ENCODE measurements at places on chromosomes 3 and 15.

DNA sequence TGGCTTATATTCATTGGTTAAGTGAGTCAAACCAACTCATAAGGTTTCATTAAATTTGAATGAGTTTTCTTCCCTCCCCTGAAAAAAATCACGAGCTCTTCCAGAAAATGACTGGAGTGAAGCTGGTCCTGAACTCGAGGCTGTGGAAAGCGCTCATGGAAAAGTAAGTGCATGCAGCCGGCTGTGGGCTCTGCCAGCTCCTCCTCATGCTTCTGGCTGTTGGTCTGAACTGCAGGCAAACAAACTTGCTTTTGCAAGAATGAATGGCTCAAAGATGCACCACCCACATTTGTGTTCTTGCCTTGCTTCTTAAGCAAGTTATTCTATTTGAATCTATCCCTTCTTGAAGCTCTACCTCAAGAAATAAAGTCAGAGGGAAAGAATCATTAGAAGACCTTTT lies 6.2 kb downstream of the ETV5 start:
- no peak for DNase-seq

GRCh38 chr3:127808197-127808596 lies 14.1 kb downstream of the MGLL start:
- no peak for DNase-seq

- no peak for DNase-seq
Observed at GRCh38 chr3:13009946-13010315, 63.3 kb downstream of the IQSEC1 start.

- no peak for DNase-seq
Observed at GRCh38 chr15:71494563-71495397, 315.6 kb upstream of the NR2E3 start.

GRCh38 chr3:191435981-191436380 lies 25.0 kb upstream of the PYDC2 start:
- no peak for DNase-seq

GRCh38 chr3:27680517-27681246 lies 41.4 kb downstream of the EOMES start:
- no peak for DNase-seq

DNA sequence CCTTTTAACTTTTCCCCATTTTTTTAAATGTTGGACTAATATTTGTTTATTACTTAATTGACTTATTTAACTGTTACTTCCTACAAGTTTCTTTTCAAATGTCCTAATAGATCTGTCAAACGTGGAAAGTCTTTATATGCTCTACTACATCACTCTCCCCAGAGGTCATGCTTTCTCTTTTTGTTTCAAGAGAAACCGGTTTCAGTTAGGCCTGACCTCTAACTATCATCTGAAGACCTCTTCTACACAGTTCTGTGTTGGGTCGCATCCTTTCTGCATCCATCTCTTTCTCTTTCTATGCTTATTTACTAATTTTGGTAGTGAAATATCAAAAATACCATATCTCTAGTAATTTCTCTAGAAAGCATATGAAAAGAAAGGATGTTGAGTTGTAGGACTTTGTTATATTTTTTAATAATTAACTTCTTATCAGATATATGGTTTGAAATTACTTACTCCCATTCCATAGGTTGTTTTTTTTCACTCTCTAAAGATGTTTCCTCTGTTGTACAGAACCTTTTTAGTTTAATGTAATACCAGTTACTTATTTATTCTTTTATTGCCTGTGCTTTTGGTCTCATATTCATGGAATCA lies 781.2 kb upstream of the ARPP21 start:
- DNase-seq: no peak

DNA sequence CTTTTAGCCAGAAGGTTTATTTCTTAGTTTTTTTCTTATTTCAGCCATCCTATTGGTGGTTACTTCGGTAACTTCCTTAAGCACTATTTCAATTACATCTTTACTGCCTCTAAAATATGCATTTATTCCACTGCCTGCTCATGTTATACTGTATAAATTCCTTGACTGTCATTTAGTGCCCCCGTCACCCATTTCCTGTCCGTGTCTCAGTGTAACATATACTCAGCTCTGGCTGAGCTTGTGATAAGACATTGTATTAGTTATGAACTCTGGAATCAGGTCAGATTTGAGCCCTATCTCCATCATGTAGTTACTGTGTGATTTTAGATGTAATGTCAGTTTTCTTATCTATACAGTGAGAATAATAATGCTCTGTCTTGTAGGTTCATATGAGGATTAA lies 24.2 kb downstream of the PIAS1 start:
- DNase-seq: no peak

- DNase-seq: no peak
Observed at GRCh38 chr3:107796791-107797190, 274.0 kb downstream of the BBX start.

GRCh38 chr15:38876621-38877020 lies 312.0 kb upstream of the RASGRP1 start:
- DNase-seq: no peak

GRCh38 chr3:122930063-122930997 lies 97.2 kb downstream of the SEMA5B start:
- no peak for DNase-seq

DNA sequence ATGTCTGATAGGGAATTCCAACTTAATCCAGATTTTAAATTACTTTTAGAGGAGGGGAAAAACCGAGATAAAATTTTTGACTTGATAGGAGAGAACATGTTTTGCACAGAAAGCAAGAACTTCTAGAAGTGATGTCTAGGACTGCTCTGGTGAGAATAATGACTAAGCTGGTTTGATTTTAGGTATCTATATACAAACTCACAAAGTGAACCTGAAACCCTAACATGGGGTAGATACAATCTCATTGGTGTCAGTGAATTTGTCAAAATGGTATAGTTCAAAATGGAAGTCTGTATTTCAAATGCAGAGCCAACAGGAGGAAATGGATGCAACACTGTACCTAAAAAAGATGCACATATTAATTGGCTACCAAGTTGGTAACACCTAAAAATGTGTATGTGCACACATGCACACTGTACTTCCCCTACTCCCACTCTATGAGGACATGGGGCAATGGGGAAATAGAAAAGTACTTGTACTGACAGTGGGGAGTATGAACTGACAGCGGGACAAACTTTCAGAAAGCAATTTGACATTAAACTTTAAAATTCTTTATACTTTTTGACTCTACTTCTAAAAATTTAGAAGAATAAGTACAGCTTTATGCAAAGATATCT lies 53.0 kb downstream of the NR1I2 start:
- no peak for DNase-seq

DNA sequence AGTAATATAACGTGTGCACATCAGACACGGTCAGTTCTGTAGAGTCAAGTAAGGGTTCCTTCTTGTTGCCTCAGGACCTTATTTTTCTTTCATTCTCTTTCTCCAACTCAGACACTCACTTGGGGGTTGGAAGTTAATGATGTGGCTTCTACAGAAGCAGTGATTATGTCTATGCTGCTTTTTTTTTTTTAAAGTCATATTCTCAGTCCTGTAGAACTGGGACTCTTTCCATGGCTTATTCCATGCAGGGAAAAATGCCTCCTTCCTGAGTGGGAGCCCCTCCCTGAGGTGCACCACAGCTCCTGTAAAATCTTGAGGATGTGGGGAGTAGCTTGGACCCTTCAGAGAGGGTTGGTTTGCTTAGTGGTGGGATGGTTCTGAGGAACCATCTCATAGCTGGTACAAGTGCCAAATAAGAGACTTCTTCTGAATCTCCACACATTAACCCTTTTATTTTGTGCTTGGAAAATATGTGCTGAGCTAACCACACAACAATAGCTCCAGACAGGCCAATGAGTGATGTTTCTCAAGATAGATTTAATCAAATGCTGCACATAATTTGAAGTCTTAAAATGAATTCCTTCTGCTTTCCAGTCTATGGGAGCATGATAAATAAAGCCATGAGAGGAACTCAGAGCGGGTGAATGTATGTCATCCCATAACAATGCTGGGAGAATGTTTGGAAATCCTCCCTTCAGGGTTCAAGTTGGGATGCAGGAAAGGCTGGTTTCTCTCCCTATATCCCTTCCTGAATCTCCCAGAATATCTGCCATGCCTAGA lies 23.3 kb upstream of the FSTL1 start:
- DNase-seq: no peak

DNA sequence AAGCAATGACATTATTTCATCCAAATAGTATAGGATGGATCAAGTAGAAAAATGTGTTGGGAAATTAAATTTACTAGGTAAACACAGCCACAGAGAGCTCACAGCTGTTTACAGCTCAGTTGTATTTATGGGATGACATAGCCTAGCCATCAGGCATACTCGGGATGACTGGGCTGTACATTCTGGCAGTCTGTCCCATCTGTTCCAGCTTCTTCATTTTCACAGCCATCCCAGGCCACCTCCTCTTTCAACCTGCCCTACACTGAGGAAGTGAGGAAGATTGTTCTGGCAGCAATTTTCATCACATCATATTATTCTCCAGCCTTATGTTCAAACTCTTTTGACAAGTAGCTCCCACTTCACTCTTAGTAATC lies 98.4 kb upstream of the PFN2 start:
- no peak for DNase-seq

DNA sequence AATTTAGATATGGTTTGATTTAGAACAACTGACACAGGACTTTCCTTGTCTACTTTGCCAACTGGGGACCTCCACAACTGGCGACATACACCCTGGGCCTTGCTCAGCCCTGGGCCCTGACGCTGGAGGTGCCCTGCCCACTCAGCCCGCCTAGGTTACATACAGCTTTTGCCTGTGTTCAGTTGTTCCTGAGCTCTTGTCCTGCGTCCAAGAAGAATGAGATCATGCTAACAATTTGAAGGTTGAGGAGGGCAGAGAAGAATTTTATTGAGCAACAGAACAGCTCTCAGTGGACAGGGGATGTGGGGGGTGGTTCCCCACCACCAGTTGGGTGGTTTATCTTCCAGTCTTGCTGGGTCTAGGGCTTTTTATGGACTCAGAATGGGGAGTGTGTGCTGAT lies 67.9 kb downstream of the IQCH start:
- no peak for DNase-seq

- DNase-seq: no peak
Observed at GRCh38 chr3:146968204-146968651, 363.1 kb upstream of the PLSCR5 start.

GRCh38 chr3:187518616-187519015 lies 150.4 kb downstream of the RTP4 start:
- DNase-seq: no peak

DNA sequence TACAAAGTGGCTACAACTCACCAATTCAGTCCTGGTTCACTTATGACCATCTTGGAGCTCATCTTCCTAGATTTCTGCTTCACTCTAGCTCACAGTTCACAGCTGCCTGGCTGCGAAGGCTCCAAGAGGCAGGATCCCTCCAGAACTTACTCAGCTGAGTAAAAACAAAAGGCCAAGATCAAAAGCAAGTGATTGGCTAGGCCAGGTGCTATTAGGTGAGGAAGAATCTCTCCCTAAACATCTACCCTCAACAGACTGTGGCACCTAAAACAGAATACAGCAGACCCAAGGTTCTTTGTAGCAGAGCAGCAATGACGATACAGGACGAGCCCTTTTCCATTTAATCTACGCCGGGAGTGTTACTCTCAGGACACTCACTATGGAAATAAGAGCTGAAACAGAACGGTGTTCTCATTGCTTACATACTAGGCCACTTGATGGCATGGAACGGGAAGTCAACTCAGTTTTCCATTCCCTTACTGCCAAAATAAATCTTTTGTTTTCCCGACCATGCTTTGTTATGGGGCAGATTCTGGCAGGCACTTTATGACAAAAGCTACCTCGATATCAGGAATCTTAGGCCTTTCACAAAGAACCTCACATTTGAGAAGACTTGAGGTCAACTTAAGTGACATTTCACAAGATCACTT lies 901 bp downstream of the ICE2 start:
- no peak for DNase-seq

GRCh38 chr3:79551997-79552396 lies 215.8 kb downstream of the ROBO1 start:
- no peak for DNase-seq

DNA sequence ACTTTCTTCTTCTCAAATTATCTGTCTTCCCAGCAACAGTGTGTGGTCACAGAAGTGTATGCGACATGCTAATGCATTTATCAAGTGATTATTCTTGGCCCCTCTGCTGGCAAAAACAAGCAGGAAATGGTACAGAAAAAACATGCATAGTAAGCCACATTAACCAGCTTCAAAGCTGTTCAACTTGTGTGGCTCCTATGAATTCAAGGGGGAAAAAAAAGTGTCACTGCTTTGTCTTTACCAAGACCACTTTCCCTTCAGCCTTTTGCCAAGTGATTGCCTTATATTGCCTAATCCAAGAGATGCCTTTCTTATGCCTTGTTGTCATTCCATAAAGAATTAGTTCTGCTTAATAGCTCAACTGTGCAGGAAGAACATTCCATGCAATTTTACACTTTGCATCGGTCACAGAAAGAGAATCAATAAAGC lies 39.1 kb downstream of the PRTG start:
- DNase-seq: no peak

DNA sequence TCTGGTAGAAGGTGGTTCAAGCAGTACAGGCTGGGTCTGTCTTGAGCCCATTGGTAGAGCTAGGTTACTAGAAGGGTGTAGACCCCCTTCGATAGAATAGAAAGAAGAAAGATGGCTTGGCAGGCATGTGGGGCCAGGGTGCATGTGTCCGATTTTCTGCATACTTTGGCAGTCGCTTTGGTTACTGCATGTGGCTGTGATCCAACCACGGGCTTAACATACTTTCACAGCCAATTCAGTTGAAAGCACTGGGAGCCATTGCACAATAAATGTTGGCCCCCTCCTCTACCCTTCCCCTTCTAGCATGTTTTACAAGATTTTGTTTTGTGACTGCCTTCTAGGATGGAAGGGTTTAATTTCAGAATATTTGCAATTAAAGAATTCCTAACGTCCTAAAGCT lies 7.2 kb downstream of the ARID3B start:
- no peak for DNase-seq

- peak; percentile 73 for DNase-seq
Observed at GRCh38 chr15:34437687-34438086, at the start of gene GOLGA8A. TSS of gene GOLGA8A (minus strand) at chr15:34437808. CDS start at chr15:34389691, 48,117 bp downstream.

GRCh38 chr15:95302206-95302605 lies 1028.3 kb upstream of the NR2F2 start:
- DNase-seq: no peak

DNA sequence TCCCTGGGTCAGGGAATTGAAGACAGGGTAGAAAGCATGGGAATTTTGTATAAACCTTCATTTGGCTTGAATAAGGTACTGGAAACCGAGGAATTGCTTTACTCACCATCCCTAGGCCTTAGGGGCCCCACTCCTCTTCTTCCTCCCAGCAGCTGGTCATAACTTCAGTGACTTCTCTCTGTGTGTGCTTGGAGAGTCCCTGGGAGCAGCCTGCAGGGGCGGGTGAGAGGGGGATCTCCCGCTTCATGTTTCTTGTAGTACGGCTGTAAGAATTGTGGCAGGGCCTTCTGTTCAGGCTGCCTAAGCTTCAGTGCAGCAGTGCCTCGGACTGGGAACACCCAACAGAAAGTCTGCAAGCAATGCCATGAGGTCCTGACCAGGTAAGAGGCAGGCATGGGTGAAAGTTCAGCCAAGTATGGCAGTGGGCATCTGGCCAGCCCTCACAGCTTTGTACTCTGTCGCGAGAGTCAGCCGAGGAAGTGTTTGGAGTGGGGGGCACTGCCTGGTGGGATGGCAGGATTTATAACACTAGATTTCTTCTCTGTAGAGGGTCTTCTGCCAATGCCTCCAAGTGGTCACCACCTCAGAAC lies 1.7 kb upstream of the DNAJC17 start:
- no peak for DNase-seq

GRCh38 chr3:27312044-27312668 lies 57.0 kb downstream of the NEK10 start:
- DNase-seq: no peak

- DNase-seq: no peak
Observed at GRCh38 chr3:52177701-52178042, 20.3 kb upstream of the ALAS1 start.

Data from activated CD4-positive, CD25-positive, alpha-beta regulatory T cell (primary cell).